ENCODE measurements at places on chromosomes 12 and 14. TPM values are rescaled to one million over a fixed set of nuclear protein-coding genes. Genes with fewer than 3 reads are reported as not detected.

TMCC3 gene
- total RNA-seq, result 1.3 TPM

DRAM1 gene
- total RNA-seq, result 41.1 TPM

DTX1 gene
- total RNA-seq, result 2.9 TPM

MDGA2 gene
- total RNA-seq, result not detected

RD3L gene
- total RNA-seq, result 0.11 TPM

RTL1 gene
- not detected for total RNA-seq

CEBPE gene
- total RNA-seq, result not detected

PAPLN gene
- total RNA-seq, result 25.3 TPM

ZNF10 gene
- 5.4 TPM for total RNA-seq

ZNF140 gene
- total RNA-seq, result 48.8 TPM

NKX2-1 gene
- total RNA-seq, result not detected

LRIG3 gene
- total RNA-seq, result 28.6 TPM

KLRB1 gene
- total RNA-seq, result not detected

KNTC1 gene
- total RNA-seq, result 14.2 TPM

MIPOL1 gene
- total RNA-seq, result 8.9 TPM

DEPDC4 gene
- 0.22 TPM for total RNA-seq

GDF3 gene
- total RNA-seq, result 1.2 TPM

FAM186B gene
- 0.11 TPM for total RNA-seq

FAM90A1 gene
- total RNA-seq, result not detected

PRB2 gene
- total RNA-seq, result not detected

GPD1 gene
- not detected for total RNA-seq

POTEG gene
- not detected for total RNA-seq

SYNE3 gene
- 27.6 TPM for total RNA-seq

CFAP251 gene
- 1.1 TPM for total RNA-seq

OTUB2 gene
- 0.60 TPM for total RNA-seq

SCNN1A gene
- 0.43 TPM for total RNA-seq

P2RX7 gene
- 2.2 TPM for total RNA-seq

DHH gene
- total RNA-seq, result 0.26 TPM

NR4A1 gene
- 6.2 TPM for total RNA-seq

BHLHE41 gene
- 0.11 TPM for total RNA-seq

RPGRIP1 gene
- 0.33 TPM for total RNA-seq

KRT75 gene
- total RNA-seq, result not detected

VRTN gene
- not detected for total RNA-seq

SLC39A2 gene
- total RNA-seq, result not detected

WSB2 gene
- total RNA-seq, result 144 TPM

ATL1 gene
- total RNA-seq, result 1.3 TPM

NDUFA12 gene
- 84.9 TPM for total RNA-seq

SPTB gene
- under 0.01 TPM for total RNA-seq

LHX5 gene
- not detected for total RNA-seq

TMTC2 gene
- total RNA-seq, result 7.6 TPM

CCDC88C gene
- total RNA-seq, result 11.5 TPM

ST8SIA1 gene
- 0.86 TPM for total RNA-seq

SLCO1A2 gene
- total RNA-seq, result not detected

SMARCC2 gene
- total RNA-seq, result 46.9 TPM

MYO1H gene
- not detected for total RNA-seq

ADGRD1 gene
- total RNA-seq, result 0.26 TPM

IL31 gene
- not detected for total RNA-seq

TMEM30B gene
- 0.43 TPM for total RNA-seq

FOXN3 gene
- 17.6 TPM for total RNA-seq

SMCO2 gene
- 0.34 TPM for total RNA-seq

HIP1R gene
- total RNA-seq, result 24.0 TPM

JPH4 gene
- not detected for total RNA-seq

FKBP3 gene
- 23.0 TPM for total RNA-seq

CELA1 gene
- not detected for total RNA-seq

CATSPERB gene
- 0.76 TPM for total RNA-seq

TAS2R13 gene
- total RNA-seq, result 1.0 TPM

All from dermis lymphatic vessel endothelial cell (primary cell).